ENCODE measurements at places on chromosomes 5 and 9.

DNA sequence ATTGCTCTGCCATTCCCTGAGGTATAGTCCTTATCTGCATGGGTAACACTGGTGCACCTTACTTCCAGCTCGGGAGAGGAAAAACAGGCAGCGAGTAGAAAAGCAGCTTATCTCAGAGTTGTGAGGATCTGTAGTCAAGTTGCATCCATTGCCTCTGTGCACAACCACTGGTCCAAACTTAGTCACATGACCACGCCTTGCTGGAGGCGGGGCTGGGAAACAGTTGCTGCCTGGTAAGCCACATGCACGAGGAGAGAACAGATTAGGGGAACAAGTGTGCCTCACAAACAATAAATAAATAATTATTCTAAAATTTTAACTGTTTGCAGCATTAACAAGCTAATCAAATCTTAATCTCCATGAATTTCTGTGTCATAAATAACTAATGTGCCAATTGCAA is 18.6 kb downstream of the ZNF622 start:
- DNase-seq, result no peak

GRCh38 chr9:35673132-35674024 is at the start of gene CA9:
CA9 (plus strand) TSS chr9:35673928; CDS start chr9:35673960, 32 bp downstream.
- no peak for DNase-seq

- DNase-seq, result peak; percentile 31
Observed at GRCh38 chr5:74316064-74316603, 324.4 kb downstream of the ENC1 start.

- no peak for DNase-seq
Observed at GRCh38 chr5:80248378-80248777, 7.5 kb downstream of the SERINC5 start.

DNA sequence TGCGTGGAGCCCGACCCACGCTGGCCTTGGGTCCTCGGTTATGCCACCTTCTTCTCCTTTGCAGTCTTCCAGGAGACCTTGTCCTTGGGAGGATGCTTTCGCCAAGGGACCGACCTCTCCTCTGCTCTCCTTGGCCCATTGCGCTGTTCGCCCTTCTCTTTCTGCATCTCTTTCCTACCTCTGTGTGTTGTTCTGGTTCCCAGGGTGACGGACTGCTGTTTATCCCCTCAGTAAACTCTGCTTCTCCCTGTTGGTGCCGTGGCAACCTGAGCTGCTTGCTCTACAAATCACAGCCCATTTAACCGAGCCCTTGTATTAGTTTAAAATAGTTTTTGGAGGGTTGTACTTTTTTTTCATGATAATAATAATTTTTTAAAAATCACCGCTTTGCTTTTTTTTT is 97.9 kb downstream of the DAPK1 start:
- no peak for DNase-seq

DNA sequence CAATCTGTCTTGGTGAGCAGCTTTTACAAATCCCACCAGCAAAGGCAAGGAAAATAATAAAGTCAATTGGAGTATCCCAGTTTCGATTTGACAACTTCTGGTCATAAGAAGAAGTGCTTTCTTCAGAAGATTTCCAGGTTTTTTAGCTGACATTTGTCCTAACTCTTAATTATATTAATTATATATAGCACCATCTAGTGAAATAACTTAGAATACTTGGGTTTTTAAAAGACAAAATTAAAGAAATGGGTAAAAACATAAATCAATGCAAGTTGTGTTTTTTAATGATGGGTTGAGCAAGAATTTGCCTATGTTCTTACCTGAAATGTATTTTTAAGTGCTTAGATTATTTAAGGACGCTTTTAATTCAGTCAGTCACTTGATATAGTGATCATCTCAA is 421.8 kb downstream of the ACTL7B start:
- DNase-seq, result no peak

- no peak for DNase-seq
Observed at GRCh38 chr5:2009986-2010914, 127.5 kb upstream of the IRX4 start.

GRCh38 chr5:67770431-67771025 is 445.0 kb upstream of the PIK3R1 start:
- no peak for DNase-seq

- DNase-seq, result no peak
Observed at GRCh38 chr5:25568294-25568693, 923.5 kb upstream of the CDH10 start.

- DNase-seq, result no peak
Observed at GRCh38 chr5:128403333-128403732, 134.7 kb downstream of the FBN2 start.

- no peak for DNase-seq
Observed at GRCh38 chr9:134605966-134606357, 35.6 kb upstream of the COL5A1 start.

DNA sequence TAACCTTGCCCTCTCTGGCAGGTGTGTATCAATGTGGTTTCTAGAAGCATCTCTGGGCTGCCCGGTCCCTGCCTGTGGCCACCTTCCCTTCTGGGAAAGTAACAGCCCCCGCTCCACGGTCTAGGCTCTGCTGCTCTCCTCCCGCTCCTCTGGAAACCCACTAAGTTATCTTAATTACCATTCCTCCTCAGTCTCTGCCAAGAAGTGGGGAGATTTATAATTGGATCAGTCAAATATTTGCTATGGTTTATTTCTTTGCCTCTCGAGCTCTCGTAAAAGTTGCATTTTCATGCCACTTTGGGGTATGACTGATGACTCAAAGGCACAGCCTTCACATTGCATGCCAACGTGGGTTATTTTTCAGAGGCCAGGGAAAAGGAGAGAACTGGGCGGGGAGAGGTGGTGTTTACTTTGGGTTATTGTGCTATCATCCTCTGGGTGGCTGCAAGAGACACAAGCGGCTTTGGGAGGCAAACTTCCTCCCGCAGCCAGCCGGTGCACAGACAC is 205.3 kb upstream of the WWC1 start:
- DNase-seq, result no peak

DNA sequence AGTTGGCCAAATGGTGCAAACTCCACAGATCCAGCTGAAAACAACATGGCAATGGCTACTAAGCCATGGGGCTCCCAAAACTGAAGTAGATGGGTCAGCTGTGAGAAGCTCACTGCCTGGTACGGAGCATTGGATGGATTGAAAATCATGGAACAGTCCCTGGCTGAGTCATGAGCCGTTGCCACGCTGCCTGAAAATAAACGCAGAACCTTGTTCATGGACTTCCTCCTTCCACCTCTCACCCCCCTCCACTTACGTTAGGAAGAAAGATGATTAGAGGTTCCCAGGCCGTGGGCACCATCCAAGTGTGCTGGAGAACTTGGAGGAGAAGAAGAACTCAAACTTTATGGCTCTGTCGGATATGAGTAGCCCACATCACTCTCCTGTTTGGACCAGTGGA is 6.8 kb upstream of the DIPK1B start:
- DNase-seq, result no peak

Data from stimulated activated CD4-positive, alpha-beta T cell treated with anti-CD3 and anti-CD28 coated beads, Interleukin-4, amount 100 ng/mL, for 48 hours (primary cell).